NCI-H2227 treated with DMSO at 0.1 percent for 48 hours (cell line): ENCODE measurements at places on chromosomes 7 and 10.

GRCh38 chr10:130401860-130402765 is 265.9 kb downstream of the GLRX3 start:
- no peak for DNase-seq

- DNase-seq, result no peak
These were observed 91.7 kb upstream of the PDGFA start for GRCh38 chr7:611281-611810.

GRCh38 chr10:29957236-29957635 is 102.2 kb downstream of the JCAD start:
- no peak for DNase-seq

GRCh38 chr7:116354171-116354545 is 143.8 kb downstream of the TES start:
- no peak for DNase-seq

- DNase-seq, result no peak
These were observed 10.3 kb upstream of the GLI3 start for GRCh38 chr7:42247301-42247700.

DNA sequence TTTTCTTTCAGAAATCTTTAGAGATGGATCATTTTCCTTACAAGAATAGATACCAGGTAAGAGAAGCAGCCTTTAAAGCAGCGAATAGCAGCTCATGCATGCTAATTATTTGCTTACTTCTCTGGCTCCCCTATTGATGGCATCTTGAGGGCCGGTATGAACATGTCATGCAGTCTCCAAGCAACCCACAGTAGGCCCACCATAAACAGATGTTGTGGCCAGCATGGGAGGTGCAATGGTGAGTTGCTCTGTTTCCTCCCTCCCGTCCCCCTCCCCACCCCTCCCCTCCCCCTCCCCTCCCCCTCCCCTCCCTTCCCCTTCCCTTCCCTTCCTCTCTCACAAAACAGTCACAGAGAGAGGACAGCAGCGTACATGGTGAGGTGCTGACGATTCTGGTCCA is 9.7 kb upstream of the ZNF273 start:
- no peak for DNase-seq

GRCh38 chr10:70649526-70649925 is 22.8 kb upstream of the ADAMTS14 start:
- no peak for DNase-seq

- no peak for DNase-seq
These were observed 64.5 kb upstream of the C10orf90 start for GRCh38 chr10:126734967-126735366.

GRCh38 chr10:92822964-92823363 is 25.4 kb upstream of the EXOC6 start:
- no peak for DNase-seq

DNA sequence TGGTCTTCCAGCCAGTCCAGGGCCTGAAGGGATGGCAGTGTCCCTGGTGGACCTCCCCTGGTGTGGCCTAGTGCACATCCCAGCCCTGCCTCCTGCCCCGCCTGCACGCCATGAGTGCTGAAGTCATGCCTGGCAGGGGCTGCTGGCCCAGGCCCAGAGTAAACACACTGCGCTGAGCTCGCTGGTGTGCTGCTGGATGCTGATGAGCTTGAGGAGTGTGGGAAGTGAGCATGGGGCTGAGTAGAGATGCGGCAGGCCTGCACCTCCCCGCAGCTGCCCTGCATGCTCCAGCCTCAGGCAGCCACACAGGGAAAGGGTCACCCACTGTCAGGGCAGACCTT is 43.2 kb downstream of the HTRA1 start:
- no peak for DNase-seq

DNA sequence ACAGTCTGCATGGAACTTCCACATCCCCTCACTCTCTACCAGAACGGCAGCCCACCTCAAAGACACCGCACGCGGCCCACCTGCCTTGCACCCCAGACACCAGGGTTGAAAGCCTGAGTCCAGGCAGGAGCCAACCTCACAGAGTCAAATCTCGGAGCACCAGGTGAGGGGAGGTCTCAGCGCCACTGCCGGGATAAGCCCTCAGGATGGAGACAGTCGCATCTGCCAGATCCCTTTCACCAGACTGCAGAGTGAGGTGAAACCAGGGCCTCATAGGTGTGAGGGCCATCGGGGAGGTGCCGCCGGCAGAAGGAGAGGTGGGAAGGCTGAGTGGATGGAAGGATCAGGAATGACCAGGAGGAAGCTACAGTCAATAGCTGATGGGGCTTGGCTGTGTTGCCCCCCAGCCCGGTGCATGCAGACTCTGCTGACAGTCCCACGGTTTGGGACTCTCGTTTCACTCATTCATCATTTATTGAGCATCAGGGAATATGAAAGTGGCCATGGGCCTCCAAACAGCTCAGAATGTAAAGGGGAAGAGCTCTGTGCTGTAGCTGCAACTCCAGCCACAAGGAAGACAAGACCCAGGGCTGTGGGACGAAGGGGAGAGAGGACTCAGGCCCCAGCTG is 315.0 kb downstream of the PTPRN2 start:
- no peak for DNase-seq

GRCh38 chr7:143126146-143126545 is 5.7 kb upstream of the PIP start:
- no peak for DNase-seq

DNA sequence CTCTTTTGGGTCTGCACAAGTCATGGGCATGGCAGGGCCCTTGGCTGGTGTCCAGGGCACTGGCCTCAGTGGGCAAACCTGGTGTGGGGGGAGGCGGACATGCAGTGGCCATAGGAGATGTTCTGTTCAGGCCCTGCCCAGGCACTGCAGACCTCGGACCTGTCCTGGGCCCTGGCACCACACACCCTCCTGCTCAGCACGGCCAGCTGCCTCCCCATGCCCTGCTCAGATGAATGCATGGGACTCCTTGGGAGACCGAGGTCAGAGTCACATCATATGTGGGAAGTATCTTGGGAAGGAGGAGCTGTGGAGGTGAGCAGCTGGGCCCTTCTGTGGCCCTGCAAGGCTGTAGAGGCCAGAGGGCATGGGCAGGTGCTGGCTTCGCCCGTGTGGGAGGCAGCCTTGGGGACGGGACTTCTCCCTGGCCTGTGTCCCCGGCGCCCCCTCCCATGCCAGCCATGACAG is 130.8 kb downstream of the VIPR2 start:
- no peak for DNase-seq

- no peak for DNase-seq
These were observed 294.4 kb upstream of the NEBL start for GRCh38 chr10:21191512-21191911.

GRCh38 chr7:105309235-105310169 is 79.2 kb downstream of the SRPK2 start:
- DNase-seq, result no peak
